ENCODE measurements at places on chromosomes 13 and 19. TPM values are rescaled to one million over a fixed set of nuclear protein-coding genes. Genes with fewer than 3 reads are reported as not detected.

FGF22 gene
- 0.04 TPM for total RNA-seq

C2CD4C gene
- total RNA-seq, result 1.2 TPM

NCAN gene
- total RNA-seq, result 0.22 TPM

SIGLEC9 gene
- total RNA-seq, result 0.53 TPM
